ENCODE measurements at places on chromosomes 1 and 21.

- no peak for DNase-seq
Observed at GRCh38 chr1:76018045-76018444, 56.5 kb upstream of the ST6GALNAC3 start.

- no peak for DNase-seq
Observed at GRCh38 chr1:27807385-27807784, 23.2 kb upstream of the PPP1R8 start.

DNA sequence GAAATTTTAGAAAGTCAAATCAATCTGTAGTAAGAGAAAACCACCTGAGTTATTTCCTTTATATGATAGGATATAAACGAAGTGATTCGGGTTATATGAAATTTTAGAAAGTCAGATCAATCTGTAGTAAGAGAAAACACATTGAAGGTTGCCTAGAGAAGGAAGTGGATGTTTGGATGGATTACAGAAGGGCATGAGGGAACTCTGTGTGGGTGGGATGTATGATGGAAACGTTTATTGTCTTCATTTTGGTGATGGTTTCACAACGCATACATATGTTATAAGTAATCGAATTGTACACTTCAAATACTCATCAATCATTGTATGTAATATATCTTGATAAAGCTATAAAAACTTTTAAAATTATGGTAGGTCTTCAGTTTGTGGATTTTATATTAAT is 5.1 kb downstream of the CR1 start:
- no peak for DNase-seq

- no peak for DNase-seq
Observed at GRCh38 chr1:152878042-152878441, at the start of gene SMCP. SMCP (plus strand) TSS chr1:152878322; CDS start chr1:152884423, 6,101 bp downstream.

- no peak for DNase-seq
Observed at GRCh38 chr1:189939967-189940366, 537.7 kb downstream of the BRINP3 start.

- DNase-seq, result no peak
Observed at GRCh38 chr1:109395602-109396512, 1.9 kb downstream of the SORT1 start.

DNA sequence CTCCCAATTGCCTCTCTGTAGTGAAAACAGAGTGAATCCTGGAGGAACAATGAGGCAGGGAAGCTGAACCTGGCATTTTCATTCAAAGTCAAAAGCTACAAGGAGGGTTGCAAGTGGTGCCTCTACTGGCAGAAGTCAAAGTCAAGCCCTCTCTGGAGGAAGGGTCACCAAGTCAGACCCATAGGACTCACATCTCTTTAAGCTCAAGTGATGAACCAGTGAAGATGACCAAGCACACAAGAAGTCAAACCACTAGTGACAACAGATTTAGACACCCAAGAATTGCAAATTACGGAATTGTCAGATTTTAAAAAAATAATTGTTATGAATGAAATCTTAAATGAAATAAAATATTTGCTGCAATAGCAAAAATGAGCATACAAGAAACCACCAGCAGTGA is 81.1 kb upstream of the ATP1B1 start:
- DNase-seq, result no peak

DNA sequence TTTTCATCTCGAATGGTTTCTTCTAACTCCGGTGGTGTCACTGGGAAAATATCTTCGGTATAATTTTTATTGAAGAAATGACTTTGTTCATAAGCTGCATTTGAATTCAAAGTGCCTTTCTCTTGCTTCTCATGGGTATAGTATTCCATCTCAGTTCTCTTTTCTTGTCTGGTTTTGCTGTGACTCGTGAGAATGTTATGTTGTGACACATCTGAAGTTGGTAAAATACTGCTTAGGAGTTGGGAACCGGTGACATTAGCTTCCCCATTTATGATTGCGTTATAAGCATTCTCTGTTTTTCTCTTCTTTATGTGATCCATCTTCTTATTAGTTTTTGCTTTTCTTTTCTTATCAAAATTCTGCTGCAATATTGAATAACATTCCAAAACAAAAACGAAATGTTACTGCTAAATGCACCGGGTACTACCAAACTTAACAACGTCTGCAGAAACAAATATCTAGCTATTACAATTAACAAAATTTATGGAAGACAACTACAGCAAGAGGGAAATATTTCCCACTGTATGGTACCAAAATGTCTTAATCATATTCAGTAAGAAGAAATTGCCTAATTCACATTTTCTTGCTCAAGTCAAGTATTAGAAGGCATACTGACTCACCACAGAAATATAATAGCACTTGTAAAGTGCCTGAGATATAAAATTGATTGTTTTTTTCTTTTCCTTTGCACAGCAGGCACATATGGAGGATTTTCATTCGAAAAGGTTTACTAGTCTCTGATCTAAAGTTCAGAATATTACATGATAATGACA is 15.5 kb downstream of the LRIF1 start:
- DNase-seq, result no peak

GRCh38 chr1:109259674-109260557 is 10.6 kb downstream of the CELSR2 start:
- DNase-seq, result no peak

GRCh38 chr1:153962088-153963029 is 978 bp downstream of the SLC39A1 start:
- DNase-seq, result peak; percentile 37

- DNase-seq, result no peak
Observed at GRCh38 chr1:209652121-209652735, at the start of gene LAMB3. LAMB3 (minus strand) TSS chr1:209652425; CDS start chr1:209650944, 1,481 bp downstream.

DNA sequence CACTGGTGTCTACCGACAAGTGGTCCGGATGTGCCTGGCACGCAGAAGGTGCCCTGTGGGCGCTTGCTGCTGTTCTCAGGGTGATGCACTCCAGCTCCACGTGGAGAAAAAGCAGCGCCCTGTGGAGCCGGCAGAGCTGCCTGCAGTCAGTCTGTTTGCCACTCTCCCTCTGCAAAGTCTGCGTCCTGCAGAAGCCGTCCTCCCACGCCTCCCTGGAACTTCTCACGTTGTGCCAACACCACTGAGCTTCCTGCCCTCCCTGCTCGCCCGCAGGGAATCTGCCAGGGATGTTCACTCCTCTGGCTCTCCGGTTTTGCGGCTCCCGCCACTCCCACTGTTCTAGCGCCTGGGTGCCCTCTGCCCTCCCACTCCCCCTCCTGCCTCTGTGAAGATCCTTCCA is 19.8 kb upstream of the UBXN10 start:
- peak; percentile 22 for DNase-seq

- no peak for DNase-seq
Observed at GRCh38 chr1:19000065-19000464, 43.6 kb upstream of the IFFO2 start.

DNA sequence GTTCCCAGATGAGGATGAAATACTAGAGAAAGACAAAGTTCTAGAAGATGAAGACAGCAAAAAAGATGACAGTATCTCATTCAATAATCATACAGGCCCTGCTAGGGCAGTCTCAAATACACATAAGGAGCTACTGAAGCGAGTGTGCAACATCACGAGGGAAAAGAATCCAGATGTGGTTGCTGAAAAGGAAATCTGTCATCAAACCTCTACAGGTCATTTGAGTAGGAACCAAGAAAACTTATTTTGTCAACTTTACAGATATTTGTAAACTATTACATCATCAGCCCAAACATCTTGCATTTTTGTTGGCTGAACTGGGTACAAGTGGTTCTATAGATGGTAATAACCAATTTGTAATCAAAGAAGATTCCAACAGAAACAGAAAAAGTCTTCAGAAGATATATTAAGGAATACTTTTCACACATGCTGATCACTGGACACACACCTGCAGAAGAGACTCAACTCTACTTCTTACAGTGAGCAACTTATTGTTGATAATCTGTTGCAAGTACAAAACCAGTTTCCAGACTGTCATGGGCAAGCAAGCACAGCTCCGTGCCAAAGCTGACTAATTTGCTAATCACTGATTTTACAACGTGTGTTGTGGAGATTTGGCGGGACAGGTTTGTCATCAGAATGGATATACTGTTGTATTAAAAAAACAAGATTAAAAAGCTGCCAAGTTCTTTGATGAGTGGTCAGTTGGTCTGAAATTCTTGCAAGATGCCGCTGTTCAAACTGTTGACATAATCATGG is 42.1 kb downstream of the TRIM33 start:
- DNase-seq, result no peak

DNA sequence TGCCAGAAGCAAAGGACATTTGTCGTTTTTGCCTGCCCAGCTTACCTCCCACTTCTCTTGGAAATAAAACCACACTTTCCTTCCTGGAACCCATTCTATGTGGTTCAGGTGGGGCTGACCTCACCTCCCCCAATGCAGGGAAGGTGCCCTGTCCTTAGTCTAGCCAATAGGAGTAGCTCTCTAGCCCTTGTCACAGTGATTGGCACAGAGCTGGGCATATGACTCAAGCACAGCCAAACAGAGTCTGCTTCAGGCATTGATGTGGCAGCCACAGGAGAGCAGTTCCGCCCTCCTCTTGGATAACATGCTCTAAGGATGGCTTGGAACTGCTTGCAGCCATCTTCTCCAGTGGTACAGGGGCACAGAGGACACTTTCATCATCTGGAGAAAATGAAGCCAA is 134.0 kb downstream of the LRIG2 start:
- DNase-seq, result no peak

- DNase-seq, result no peak
Observed at GRCh38 chr21:44815225-44815624, 2.6 kb downstream of the SUMO3 start.

DNA sequence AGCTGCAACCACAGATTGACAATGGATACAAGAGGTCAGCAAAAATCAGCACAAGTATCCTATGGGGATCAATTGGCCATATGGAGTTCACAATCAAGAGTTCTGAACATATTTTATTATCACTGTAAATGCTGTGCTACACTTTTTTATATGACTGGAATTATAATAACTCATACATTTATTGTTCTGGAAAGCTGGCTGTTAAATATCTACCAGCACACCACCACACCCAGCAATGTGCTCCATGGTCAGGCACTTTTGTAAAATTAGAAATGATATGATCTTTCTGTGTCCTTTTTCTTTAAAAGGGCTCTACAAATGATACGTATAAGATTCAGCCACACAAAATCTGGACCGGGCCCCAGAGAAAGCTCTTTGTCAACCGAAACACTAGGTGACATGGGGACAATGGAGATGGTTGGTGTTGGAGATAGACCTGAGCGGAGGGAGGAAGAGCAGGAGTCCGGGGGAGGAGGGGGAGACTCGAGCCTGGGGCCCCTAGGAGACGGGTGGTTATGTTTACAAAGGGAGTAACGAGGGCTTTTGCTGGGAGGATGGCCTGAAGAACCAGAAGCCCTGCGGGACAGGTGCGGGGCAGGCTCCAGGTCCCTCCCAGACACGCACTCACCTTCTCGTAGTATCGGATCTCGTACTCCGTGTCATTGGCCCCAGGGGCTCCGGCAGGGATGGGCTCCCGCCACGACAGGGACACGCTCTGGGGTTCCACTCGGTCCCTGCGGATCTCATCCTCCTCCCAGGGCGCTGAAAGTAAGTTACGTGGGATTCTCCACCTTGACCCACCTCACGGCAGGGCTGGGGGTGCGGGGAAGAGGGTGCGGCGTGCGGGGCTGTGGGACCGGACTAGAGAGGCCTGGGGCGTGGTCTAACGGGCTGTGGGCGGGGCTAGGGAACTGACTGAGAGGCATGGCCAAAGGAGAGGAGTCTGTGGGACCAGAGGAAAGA is 30.0 kb downstream of the EPHA10 start:
- no peak for DNase-seq

DNA sequence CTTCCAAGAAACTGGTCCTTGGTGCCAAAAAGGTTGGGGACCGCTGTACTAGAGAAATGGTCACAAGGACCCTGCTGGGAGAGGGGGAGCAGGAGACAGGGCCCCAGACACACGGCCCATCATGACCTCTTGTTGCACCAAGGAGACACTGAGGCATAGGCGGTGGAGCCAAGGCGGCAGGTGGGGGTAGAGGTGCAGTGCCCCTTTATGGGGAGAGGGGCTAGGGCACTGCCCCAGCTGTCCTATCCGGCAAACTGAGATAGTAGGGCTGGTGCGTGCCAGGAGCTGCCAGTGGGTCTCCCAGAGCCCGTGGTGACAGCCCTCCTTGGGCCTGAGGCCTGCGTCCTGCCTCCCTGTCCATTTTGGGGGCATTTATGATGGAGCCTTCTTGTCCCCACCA is 20.3 kb downstream of the TNNT2 start:
- no peak for DNase-seq

All from right kidney (tissue), 9 donors.